ENCODE measurements at places on chromosomes 16 and 17.

DNA sequence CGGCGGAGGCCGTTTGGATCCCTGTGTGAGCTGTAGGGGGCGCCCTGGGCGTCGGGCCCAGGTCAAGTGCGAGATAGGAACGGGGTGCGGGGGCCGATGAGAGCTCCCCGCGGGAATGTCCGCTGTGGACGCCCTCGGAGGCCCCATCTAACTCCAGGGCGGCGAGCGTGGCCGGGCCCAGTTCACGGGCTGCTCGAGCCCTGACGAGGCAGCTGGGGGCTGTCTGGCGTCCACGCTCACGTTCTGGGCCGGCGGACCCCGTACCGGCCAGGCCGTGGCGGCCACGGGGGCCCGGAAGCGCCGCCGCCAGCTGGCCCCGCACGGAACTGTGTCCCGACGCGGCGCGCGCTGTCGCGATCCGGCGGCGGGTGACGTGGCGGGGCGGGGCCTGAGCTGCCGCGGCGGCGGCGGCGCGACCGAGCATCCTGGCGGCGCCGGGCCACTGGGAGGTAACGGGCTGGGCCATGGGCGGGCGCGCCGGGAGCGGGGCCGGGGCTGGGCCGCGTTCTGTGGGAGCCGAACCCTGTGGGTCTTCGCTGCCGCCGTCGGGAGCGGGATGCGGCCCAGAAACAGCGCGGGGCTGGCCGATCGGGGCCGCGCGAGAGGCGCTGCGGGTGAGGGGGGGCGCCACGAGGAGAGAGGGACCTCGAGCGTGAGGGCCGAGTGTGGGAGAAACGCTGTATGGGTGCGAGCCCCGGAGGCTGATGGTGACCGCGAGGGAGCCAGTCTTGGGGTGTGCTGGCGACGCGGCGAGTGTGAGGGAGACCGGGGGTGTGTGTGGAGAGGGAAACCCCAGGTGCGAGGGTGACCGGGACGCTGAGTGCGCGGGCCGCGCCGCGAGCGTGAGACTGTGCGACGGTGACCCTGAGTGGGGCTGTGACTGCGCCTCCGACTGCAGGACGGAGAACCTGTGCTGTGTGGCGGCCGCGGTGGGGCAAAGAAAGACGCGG lies at the start of gene SLC7A6:
TSS of gene SLC7A6 (plus strand) at position 399 of the 950 bp plus-strand sequence. CDS start 10,201 bp downstream, outside the sequence.
- DNase-seq = peak; percentile 40

GRCh38 chr17:60102632-60103096 lies 23.9 kb upstream of the HEATR6 start:
- no peak for DNase-seq

GRCh38 chr16:88809676-88810165 lies 2.0 kb downstream of the APRT start:
- no peak for DNase-seq

- peak; percentile 69 for DNase-seq
Measured at GRCh38 chr16:12362482-12363458, 386.2 kb downstream of the SNX29 start.

DNA sequence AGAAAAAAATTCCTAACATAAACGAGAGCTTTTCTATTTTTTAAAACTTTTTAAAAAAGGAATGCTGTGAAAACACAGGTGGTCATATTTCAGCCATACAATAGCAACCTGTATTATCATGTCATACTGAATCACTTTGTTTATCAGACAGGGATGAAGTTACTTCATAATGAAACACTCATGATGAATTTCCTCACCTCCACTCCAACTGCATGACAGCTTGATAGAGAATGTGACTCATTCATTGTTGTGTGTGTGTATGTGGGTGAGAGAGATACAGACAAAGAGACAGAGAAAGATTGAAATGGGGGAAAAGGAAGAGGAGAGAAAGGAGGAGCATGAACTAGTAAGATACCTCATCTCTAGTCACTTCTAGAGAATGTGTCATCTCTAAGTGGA lies 109.0 kb downstream of the SYCE1L start:
- DNase-seq = no peak

- DNase-seq = no peak
Measured at GRCh38 chr17:42251115-42251514, 25.1 kb downstream of the STAT5B start.

Measured in ascending aorta (tissue), 2 donors.